Esophagus mucosa (tissue), 1 donor: ENCODE measurements at places on chromosomes 6 and 20.

- ATAC-seq, result peak; percentile 79
These were observed 10.0 kb upstream of the TBX18 start for GRCh38 chr6:84774157-84774984.

DNA sequence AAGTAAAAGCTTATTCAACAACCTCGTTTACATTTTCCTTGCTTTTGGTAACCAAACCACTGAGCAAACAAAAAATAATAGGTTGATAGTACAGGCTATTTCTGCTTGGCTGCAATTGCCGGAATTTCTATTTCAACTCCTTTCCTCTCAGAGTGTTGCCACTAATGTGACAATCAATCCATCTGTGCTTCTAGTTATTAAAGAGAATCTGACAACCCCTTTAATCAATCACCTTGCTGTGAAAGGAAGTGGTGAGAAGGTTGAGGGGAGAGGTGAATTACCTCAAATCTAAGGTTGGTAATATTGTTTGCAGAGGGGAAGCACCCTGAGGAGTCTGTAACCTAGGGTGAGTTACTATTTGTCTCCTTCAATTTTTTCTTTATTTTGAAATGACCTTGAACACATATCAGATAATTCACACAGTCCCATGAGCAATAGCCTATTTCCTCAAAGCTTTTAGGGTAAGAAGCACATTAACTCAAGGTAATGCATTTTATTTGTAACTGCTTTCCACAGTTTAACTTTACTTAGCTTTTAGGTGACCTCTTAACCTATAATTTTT, 603.4 kb downstream of the MMUT start:
- ATAC-seq, result no peak

DNA sequence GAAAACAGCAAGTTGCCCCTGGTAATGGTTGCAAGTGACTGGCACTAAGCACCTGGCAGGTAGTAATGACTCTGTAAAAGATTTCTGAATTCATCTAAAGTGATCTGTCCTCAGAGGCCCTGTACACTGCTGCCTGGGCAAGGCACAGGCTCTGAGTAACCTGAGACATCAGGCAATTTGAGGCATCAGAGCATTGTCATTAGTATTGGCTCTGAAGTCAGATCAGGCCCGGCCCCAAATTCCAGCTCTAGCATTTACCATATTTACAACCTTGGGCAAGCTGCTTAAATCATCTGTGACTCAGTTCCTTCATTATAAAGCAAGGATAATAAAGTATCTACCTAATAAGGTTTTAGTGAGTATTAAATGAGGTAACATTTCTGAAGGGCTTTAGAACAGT, 17.3 kb upstream of the TENT5A start:
- peak; percentile 88 for ATAC-seq

- ATAC-seq, result no peak
These were observed 80.6 kb upstream of the CST7 start for GRCh38 chr20:24868396-24868927.

GRCh38 chr6:16248271-16248853, 10.0 kb downstream of the GMPR start:
- ATAC-seq, result no peak

DNA sequence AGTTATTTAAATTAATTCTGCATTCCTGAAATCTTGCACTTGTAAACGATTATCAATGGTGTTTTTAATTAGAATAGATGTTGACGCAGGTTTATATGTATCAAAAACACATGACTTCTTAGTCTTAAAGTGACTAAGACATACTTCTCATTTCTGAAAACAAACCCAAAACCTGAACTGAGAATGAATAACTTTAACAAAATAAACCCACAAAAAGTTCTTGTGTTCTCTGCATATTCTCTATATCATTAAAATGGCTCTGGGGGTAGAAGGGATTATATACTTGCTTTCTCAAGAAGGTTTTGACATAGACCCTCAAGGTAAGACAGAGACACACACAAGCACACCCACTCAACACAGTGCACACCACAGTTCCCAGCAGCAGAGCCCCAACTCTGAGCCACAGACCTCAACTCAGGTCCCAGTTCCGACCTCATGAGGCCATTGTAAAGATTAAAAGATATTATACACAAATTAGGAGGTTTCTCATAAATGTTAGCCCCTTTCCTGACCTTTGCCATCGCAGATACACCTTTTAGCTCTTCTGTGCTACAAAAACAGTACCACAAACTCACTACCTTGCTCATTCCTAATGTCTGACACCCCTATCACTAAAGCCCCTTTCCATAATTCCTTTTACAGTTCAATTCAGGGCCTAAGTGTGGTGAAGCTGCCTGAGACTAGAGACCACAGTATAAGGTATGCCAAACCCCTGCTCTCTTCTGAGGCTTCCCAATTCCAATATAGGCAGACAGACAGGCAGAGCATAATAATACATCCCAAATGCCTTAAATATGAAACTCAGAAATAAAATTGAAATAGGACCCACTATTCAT, 267.8 kb downstream of the PTPRK start:
- ATAC-seq, result no peak

GRCh38 chr6:126302191-126302590, 37.7 kb upstream of the CENPW start:
- peak; percentile 90 for ATAC-seq

DNA sequence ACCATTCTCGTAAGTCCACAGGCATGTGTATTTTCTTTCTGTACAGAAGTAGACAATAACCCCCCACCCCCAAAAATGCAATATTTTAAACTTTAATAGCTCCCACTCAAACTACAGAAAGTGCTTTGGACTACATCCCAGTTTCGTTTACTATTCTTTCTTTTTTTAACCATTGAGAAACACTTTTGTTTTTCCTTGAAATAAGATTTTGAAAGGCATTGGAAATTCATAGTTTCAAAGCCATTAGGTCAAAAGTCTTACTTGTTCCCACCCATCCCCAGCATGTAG, 140.0 kb downstream of the KIF16B start:
- ATAC-seq, result no peak

GRCh38 chr6:9708600-9708999, 706.3 kb downstream of the TFAP2A start:
- no peak for ATAC-seq

DNA sequence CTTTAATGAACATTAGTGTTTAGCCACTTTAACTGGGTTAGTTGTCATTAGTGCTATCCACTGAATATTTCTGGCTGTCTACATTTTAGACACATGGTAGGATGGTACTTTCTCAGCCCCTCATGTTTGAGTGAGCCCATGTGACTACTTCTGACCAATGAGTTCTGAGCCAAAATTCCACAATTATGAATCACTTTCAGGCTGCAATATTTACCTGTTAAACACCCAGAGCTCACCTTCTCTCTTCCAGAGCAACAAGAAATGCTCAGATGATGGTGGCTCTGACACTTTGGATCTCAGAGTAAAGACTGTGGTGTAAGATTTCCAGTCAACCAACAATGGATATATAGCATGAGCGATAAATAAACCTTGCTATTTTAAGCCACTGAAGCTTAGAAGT, 24.8 kb downstream of the SPACA1 start:
- ATAC-seq, result no peak

DNA sequence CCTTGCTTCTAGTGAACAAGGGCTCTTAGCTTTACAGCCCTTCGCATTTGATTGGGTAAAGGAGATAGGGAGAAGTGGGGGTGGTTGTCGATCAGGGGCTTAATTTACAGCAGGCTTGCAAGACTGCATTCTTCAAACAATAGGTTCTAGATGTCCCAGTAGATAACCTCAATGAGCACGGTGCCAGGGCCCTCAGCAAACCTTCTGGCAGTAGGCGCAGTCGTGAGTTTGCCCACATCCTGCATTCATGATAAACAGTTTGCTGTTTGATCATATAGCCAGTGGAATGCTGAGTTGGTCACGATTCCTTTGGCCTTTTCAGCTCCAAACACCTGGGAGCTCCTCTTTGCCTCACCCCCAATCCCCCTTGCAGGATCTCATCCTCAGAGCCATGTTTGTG, 27.5 kb downstream of the SUN5 start:
- ATAC-seq, result no peak

DNA sequence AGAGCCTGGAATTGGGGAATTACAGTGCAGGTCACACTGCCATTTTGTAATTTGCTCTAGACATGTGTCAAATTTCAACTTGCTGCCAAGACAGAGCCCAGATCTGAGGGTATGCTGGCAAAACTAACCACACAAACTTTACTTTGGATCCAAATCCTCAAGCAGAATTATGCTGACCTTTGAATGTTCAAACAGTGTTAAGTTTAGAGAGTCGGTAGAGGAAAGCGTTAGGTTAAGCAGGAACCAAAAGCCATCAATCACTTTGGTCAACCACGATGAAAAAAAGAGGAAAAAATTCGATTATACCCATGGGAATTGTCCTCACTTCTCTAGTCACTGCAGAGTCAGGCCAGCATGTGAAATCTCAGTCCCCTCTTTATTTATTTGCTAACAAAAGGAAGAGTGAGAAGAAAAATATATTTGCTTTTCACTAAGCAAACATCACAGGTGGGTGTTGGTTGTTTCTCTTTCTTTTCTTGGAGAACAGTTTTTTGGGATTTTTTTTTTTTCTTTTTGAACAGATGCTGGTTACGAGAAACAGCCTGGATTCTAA, 105.1 kb upstream of the ADGRF1 start:
- ATAC-seq, result no peak

DNA sequence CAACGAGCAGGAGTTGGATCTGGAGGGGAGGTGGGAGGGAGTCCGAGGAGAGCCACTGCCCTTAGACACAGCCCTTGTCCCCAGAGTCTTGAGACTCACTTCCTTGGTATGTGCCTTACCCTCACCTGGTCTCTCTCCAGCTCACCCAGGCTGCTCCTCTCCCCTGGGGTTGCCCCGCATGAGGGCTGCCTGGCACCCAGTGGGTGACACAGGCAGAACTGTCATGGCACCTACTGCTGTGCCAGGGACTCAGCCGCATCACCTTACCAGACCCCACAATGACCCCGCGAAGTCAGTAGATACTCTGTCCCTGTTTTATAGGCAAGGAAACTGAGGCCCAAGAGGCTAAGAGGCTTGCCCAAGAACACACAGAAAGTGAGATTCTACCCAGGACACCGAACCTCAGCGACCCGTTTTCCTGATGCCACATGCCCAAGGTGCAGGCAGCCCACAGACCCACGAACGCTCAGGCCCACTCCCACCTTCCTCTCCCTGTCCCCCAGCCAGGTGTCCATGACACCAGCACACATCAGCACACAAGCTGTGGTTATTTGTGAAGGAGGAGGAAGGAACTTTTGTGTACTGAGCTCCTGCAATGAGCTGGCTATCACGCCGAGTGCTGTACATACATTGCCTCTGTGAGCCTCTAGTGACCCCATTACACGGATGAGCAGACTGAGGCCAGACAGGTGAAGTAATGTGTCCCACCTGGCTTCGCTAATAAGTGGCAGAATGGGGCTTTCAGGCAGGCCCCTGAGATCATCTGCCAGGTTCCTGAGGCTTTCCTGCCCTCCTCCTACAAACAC, 168.1 kb downstream of the GRM4 start:
- no peak for ATAC-seq

- no peak for ATAC-seq
These were observed 747.1 kb upstream of the ADGRB3 start for GRCh38 chr6:67887747-67888545.

- no peak for ATAC-seq
These were observed 40.6 kb downstream of the DOK5 start for GRCh38 chr20:54515793-54516628.

DNA sequence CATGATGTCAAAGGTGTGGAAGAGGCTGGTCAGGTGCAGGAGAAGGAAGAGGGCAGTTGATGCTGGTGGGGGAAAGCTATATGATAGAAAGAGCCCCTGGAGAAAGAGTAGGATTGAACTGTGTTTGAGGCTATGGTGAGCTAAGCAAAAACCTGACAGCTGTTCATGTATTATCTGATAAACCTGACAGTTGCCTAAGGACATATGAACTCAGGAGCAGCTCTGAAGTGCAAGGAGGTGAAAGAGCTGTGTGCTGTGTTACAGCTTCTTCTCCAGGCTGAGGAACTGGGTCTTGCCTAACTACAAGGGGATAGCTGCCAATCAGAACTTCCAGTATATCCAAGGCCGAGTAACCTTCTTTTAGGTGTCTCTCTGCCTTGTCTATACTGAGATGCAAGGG, 81.8 kb downstream of the LCA5 start:
- ATAC-seq, result no peak

DNA sequence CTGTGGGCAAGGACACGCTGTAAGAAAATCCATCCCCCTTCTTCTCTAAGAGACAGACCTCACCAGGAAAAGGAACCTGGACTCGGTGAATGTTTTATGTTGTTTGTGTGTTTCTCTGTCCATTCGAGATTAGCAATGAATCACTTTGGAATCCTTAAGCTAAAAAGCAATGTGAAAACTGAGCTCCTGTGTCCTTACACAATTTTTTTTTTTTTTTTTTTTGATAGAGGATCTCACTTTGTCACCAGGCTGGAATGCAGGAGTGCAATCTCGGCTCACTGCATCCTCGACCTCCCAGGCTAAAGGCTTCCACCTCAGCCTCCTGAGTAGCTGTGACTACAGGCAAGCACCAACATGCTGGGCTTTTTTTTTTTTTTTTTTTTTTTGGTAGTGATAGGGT, 32.1 kb downstream of the BFSP1 start:
- no peak for ATAC-seq

DNA sequence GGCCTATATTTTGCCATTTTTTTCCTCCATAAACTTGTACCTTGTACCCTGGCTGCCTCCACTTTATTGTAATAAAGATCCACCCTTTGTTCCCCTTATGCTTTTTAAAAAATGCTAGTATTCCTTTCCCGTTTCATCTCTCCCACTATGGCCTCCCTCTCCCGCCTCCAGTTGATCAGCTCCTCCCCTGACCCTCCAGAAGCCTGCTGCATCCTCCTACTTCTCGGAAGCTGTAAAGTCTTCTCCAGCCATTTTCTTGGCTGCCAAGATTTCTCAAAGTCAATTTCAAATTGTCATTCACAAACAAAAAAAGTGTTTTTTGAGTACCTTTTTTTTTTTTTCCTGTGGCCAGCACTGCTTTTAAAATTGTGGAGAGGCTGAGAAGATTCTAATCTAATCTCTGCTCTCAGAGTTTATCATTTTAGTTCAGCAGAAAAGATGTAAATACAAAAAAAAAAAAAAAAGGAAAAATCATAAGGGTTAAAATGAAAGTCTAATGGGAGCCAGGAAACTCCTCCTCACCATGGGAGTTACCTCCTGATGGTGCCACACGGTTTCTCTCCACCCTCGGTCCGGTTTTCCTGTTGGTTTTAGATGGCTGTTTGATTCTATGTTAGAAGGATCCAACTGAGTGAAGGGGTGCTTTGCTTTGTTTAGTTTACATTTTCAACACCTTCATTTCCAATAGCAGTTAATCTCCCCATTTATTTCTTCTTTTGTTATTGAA, 103.0 kb upstream of the KCNK16 start:
- ATAC-seq, result peak; percentile 45

DNA sequence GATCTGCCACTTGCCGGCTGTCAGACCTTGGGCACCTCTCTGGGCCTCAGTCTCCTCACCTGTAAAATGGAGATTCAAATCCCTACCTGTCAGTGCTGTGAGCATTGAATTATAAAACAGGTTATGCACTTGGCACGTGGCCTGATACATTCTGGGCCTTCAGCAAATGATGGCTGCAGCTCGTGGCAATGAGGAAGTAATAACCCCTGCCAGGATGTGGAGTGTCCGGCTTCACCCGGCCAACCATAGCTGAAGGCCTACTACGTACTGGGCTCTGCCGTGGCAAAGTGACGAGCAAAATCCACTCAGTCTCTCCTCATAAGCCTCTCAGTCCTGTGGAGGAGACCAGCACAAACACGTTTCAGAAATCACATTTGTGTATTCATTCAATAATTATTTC, 10.9 kb upstream of the VSTM2L start:
- ATAC-seq, result peak; percentile 24

GRCh38 chr6:129889580-129889979, 28.5 kb upstream of the TMEM244 start:
- ATAC-seq, result peak; percentile 76
